ENCODE measurements at places on chromosomes 3 and 15.

DNA sequence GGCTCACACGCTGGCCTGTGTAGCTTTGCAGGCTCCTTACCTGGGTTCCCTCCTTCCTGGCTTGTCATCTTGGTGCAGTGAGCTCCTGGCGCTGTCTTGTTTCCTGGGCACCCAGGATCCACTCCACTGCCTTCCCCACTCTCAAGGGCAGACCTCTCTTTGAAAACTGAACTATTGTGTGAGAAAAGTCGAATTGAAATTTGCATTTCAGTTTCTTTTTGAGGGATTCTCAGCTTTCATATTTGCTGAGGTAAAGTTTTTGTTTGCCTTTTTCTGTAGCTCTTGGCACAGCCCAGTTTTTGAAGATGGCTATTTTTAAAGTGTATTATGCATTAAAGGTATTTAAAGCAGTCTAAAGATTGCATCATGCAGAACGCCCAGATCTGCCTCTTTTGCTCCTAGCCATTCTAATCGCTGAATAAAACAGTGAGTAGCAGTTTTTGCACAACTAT is 70.1 kb downstream of the CCK start:
- no peak for DNase-seq

GRCh38 chr15:24857763-24858162 is 97.0 kb upstream of the SNRPN start:
- DNase-seq: no peak

DNA sequence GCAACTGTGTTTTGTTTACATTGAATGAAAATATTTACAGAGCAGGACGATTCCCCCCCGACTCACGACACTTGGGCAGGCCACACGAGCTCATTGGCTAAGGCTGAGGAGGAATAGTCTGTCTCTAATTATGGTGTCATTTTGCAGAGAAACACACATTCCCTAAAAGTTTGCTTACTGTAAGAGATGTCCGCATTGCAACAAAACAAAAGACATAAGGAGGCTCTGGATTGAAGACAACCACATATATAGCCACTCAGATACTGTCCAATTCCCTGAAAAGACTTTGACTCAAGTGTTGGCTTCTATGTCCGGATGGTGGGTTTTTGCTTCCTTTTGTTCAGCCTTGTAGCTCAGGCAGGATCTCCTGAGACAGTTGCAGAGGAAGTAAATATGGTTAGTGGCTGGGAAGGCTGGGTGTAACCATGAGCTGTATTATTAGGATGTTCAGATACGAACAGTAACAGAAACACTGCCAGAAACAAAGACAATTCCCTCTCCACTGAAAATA is 170.4 kb downstream of the KLHL25 start:
- no peak for DNase-seq

DNA sequence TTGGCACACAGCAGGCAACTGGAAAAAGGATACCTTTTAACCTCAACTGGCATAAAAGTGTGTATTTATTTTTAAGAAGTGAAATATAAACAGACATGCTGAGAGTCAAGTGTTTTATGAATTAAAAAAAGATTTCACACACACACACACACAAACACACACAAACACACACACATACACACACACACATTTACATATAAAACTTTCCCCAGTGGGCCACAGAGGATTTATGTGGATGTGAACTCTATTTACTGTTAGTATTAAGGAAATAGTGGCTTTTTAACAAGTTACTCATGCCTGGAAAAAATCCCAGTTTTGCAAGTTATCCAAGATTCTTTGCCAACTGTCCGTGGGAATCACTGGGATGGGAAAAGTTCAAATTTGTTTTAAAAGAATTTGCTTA is 725.9 kb upstream of the NR2F2 start:
- DNase-seq: no peak

DNA sequence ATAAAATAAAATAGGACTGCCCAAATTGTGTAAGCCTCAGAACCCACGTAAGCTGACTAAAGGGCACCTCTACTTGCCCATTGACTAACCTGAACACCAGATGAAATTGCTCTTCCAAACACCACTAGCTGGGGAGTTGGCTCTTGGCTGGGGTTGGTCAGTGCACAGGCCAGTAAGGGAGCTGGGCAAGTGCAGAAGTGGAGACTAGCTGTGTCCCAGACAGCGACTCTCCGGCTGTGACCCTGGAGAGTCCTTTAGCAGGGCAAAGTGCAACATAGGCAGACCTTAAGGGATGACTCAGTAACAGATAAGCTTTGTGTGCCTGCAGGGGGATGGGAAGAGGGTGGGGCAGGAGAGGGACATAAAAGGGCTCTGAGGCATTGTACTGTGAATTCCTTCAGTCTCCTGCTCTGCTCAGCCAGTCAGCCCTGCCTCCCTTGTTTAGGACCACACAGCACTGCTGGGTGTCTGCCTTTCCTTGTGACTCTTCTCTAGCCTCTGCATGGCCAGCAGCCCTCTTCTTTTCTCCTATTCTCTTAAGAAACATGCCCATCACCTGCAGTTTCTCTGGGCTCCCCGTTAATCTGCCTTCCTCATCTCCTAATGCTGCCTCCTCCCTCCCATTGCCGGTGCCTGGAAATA is 13.2 kb downstream of the NR1I2 start:
- no peak for DNase-seq

GRCh38 chr15:65263313-65263712 is 23.4 kb downstream of the PARP16 start:
- no peak for DNase-seq

DNA sequence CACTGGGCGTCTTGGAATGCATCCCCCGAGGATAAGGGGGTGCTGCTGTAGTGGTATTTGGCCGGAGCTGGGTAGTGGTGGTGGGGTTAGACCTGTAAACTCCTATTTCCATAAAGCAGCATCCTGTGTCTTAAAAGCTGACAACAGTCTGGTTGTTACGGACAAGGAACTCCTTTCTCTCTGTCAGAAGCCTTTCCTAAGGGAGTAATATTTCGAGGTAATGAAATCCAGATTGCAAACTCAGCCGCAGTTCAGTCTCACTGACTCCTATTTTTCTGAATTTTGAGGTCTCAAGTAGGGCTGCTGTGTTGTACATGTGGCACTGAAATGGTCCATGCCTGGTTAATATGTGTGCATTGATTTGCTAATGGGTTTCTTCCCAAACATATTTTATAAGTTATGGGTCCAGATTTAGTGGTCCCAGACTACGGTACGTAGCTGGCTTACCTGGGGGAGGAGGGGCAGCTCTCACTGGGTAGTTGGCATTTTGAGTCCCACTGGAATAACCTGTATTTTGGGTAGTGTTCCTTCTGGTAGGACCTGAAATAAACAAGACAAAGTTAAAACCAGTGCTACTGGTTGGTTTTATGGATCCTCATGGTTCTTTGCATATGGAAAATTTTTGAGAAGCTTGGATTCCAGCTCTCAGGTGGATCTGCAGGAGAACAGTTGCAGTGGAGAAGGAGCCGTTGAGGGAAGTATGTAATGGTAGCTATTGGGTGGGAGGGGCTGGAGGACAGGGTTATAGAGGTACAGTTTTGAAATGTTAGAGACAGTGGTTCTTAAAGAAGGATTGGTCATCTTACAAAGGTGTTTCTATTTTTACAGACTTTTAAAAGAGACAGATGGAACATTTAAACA is 48.6 kb upstream of the LDHAL6B start:
- DNase-seq: no peak

- DNase-seq: peak; percentile 67
Measured at GRCh38 chr15:99104788-99105513, at the start of gene SYNM. TSS of gene SYNM (plus strand) at chr15:99105080. CDS start at chr15:99105200, 120 bp downstream.

- DNase-seq: no peak
Measured at GRCh38 chr3:153927107-153927506, 194.1 kb upstream of the ARHGEF26 start.

DNA sequence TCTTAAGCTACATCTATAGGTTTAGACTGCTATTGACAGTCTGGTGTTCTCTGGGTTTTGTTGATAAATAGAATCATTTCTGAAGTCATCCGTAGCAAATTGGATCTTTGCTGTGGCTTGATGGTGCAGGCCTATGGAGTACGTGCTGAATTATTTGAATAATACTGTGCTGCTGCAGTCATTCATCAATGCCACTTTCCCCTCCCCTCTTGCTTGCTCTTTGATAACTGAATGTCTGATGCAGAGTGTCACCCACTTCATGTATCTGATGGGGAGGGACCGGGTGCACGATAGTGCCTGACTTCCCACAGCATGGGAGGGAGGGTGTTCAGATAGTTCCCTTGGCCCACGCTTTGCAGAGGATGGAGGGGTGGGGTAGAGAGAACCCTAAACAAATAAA is 179.9 kb downstream of the AGBL1 start:
- no peak for DNase-seq

DNA sequence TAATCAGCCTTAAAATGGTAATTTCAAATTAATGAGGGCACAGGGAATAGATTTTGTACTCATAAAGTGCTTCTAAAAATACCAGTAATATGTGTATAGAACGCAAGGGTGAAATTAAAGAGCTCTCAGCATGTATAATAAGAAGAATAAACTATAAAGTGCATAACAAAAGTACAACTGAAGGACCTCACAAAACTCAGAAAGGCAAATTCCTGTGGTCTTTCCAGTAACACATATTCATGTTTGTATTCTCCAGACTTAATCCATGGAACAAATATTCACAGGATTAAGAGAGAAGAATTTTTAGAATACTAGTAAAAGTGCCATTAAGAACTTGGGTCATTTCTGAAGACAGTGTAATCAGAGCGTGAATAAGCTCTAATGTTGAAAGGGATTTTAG is 646.3 kb downstream of the CADM2 start:
- DNase-seq: no peak

GRCh38 chr3:140942221-140943104 is 827 bp downstream of the SLC25A36 start:
- peak; percentile 47 for DNase-seq

DNA sequence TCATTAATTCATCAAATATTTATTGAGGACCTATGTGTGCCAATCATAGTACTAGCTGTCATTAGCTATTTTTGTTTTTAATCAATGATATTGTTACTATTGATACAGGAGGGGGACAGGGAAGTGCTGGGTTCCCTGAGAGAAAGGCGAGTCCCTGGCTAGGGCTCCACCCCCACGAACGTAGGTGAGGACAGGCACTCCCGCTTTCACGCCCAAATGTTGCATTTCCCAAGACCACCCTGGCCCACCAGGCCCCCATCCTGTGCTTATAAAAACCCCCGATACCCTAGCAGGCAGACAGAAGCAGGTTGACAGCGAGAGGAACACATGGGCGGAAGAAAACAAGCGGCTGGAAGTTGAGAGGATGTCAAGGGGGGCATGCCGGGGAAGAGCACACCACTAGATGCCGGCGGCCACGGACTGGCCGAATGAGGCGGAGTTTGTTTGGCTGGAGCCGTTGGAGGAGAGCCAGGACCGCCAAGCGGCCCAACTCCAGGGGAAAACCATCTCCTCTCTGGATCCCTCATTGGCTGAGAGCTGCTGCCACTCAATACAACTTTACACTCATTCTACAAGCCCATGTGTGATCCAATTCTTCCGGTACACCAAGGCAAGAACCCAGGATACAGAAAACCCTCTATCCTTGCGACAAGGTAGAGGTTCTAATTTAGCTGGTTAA is 798.7 kb upstream of the SEMA6D start:
- DNase-seq: no peak

GRCh38 chr3:187518616-187519015 is 150.4 kb downstream of the RTP4 start:
- no peak for DNase-seq

DNA sequence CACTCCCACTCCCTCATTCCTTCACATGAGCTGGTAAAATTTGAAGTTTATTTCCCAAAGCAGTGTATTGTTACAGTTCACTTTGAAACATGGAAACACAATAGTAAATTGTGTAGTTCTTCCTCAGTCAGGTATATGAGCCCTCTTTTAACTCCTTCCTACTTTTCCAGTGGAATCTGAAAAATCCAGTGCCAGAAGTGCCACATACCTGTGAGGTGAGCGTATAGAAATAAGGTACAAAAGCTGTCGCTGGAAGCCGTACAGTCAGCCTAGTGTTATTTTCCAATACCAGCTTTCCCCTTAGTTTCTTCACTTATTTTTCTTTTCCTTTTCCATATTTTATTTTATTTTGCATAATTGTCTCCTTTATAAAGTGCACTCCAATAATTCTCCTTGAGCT is 81.7 kb upstream of the CADM2 start:
- no peak for DNase-seq
